SJSA1 (cell line): ENCODE measurements at places on chromosomes 2 and 18.

- peak; percentile 24 for DNase-seq
Observed at GRCh38 chr18:58058720-58059119, 14.7 kb downstream of the NEDD4L start.

DNA sequence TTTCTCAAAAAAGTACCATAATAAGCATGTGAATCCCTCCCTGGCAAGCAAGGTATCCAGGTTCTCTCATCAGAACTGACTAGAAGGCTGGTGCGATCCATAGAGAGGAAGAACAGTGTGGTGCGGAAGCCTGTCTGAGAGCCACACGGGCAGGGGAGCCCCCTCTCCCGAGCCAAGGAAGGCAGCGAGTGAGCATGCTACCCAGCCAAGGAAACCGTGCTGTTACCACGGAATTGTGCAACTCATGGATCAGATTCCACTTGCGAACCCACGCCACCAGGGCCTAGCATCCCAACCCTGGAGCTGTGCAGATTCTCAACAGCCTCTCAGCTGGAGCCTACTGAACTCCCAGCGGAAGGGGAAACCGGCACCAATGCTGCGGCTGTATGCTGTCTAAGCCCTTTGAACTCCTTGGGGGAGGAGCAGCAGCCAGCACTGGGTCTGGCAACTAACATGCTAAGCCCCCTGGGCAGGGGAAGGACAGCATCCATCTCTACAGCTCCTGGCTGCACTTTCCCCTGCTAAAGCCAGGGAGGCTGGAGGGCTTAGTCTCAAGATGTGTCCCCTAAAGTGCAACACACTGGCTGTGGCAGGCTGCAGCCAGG, 823.1 kb downstream of the EPHA4 start:
- DNase-seq = no peak

DNA sequence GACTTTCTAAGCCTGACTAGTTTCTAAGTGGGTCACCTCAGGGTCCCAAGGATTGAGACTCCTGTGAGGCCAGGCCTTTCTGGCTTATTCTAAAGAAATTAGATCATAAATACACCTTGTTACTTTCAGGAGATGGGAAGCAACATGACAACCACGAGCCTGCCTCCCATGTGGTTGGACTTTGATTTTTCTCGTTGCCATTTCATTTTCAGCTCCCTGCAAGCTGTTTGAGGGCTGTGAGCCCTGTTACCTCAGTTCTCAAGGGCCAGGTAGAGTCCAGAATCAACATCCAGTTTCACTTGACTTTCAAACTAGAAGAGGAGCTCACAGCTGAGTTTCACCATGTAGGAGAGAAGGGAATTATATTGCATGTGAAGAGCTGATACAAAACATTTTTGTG, 159.8 kb upstream of the BCL2L11 start:
- no peak for DNase-seq

DNA sequence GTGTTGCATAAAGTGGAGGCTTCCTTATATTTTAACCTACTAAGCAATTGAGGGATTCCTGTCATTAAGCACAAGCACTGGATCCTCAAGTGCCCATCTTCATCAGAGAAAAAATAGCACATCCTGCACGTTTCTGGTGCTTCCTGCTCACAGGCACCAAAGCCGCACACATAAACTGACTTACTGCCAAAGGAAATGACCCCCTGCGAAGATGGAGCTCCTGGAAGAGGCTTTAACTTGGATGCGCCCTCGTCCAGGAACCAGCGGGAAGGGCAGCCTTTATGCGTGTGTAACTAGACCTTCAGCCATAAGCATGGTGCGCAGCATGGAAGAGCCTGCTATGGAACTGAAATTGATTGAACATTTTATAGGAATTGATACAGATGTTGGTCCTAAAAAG, 188.7 kb downstream of the FTCDNL1 start:
- no peak for DNase-seq

DNA sequence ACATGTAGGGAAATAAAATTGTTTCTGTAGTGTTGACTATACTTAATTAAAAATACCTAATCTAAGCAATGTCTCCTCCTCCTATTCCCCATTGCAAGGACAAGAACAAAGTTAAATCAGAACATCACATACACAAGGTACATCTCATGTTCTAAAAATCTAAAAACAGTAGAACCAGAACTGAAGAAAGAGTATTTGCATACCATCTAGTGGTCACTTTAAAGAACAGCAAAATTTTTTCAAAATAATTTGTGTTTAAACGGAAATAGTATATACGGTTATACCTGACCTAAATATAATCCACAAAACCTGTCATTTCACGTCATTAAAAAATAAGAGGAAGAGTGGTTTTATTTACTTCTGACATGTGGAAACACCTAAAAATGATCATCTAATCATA, 294.3 kb upstream of the KCNH7 start:
- no peak for DNase-seq

- DNase-seq = no peak
Observed at GRCh38 chr2:197198890-197199289, 111.7 kb downstream of the ANKRD44 start.

GRCh38 chr2:136424112-136424511, 306.2 kb upstream of the CXCR4 start:
- DNase-seq = no peak

- DNase-seq = peak; percentile 58
Observed at GRCh38 chr2:121075006-121075551, 209.9 kb downstream of the TFCP2L1 start.

- no peak for DNase-seq
Observed at GRCh38 chr2:240166761-240167587, 26.5 kb upstream of the OTOS start.

DNA sequence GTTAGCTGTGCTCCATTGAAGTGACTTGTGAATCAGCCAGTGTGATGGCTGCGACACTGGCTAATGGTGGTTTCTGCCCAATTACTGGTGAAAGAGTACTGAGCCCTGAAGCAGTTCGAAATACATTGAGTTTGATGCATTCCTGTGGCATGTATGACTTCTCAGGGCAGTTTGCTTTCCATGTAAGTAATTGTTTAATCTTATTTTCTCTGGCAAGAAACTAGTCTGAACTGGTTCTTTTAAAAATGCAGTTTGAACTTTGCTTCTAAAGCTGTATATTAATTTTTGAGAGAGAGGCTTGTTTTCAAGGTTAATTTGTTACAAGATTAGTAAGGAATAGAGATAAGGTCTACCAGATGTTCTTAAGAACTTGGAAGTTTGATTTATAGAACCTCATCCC, 46.7 kb downstream of the GLS start:
- DNase-seq = no peak

DNA sequence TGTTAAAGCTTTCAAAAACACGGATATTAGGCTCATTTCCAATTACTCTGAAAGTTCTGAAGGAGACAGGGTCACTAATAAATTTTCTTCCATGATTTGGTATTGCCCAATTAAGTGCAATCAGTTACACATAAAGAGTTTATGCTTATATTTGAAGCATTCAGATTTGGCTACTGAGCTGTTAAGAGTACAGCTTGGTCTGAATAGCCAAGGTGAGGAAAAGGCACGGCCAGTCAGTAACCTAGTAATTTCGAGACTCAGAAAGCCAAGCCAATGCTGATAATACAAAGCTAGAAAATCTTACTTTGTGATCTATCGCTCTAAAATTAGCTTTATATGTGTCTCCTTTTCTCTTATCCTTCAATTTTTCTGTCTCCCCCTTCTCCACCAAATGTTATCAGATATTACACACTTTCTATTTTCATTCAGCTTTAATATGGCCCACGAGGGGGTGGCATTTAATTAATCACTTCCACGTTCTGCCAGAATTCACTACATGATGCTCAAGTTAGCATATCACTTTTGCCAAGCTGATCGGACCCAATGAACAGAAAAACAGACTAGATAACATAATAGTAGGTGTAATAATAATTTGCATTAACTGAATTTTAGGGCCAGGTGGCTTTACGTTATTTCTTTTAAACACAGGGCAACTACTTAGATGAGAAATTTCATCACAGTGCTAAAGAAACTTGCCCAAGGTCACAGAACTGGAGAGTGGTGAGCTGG, 138.4 kb downstream of the TCF4 start:
- no peak for DNase-seq
